ENCODE measurements at places on chromosomes 3 and 15. TPM values are rescaled to one million over a fixed set of nuclear protein-coding genes. Genes with fewer than 3 reads are reported as not detected.
A peak's percentile ranks its signal among the peaks of the same experiment; 100 is the strongest.

The CP gene
- 15.2 TPM for total RNA-seq

DNA sequence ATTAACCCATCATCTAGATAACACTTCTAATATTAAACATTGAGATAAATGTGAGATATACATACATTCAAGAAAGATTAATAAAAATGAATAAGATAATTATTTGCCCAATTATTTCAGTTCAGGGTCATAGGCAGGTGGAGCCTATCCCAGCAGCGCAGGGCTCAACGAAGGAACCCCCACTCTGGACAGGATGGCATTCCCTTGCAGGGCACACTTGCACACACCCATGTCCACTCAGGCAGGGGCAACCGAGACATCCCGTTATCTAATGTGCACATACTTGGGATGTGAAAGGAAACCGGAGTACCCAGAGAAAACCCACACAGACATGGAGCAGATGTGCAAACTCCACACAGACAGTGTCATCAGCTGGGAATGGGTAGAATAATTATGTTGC lies 175.4 kb upstream of the CMC1 start:
- no peaks in the 10 kb centered on the region for H3K4me1 ChIP-seq
- DNase-seq: no peak
- no peaks in the 10 kb centered on the region for H3K36me3 ChIP-seq
- H3K4me3 ChIP-seq: no peak overlapping the region

- H3K27ac ChIP-seq: no peak overlapping the region
- DNase-seq: no peak
- no peaks in the 10 kb centered on the region for H3K27me3 ChIP-seq
Measured at GRCh38 chr3:76383781-76384180, 598.4 kb upstream of the ZNF717 start.

- no peak overlapping the region for H3K27ac ChIP-seq
- H3K4me1 ChIP-seq: no peaks in the 10 kb centered on the region
- no peak for DNase-seq
- H3K36me3 ChIP-seq: no peaks in the 10 kb centered on the region
- no peaks in the 10 kb centered on the region for H3K27me3 ChIP-seq
Measured at GRCh38 chr3:182937293-182938051, 42.9 kb downstream of the DCUN1D1 start.

GRCh38 chr3:176766862-176767261 lies 430.4 kb downstream of the TBL1XR1 start:
- no peak for DNase-seq
- H3K36me3 ChIP-seq: no peaks in the 10 kb centered on the region
- no peak overlapping the region for H3K4me3 ChIP-seq
- H3K27ac ChIP-seq: no peak overlapping the region
- H3K27me3 ChIP-seq: no peaks in the 10 kb centered on the region
- no peaks in the 10 kb centered on the region for H3K4me1 ChIP-seq

The SMARCC1 gene
- total RNA-seq: 58.7 TPM

- H3K4me1 ChIP-seq: no peaks in the 10 kb centered on the region
- no peak overlapping the region for H3K27ac ChIP-seq
- DNase-seq: no peak
- H3K4me3 ChIP-seq: no peak overlapping the region
- no peaks in the 10 kb centered on the region for H3K36me3 ChIP-seq
- no peaks in the 10 kb centered on the region for H3K27me3 ChIP-seq
Measured at GRCh38 chr3:34312684-34313083, 514.3 kb downstream of the PDCD6IP start.

The SQOR gene
- total RNA-seq: 29.4 TPM

The SLC6A6 gene
- 24.5 TPM for total RNA-seq

DNA sequence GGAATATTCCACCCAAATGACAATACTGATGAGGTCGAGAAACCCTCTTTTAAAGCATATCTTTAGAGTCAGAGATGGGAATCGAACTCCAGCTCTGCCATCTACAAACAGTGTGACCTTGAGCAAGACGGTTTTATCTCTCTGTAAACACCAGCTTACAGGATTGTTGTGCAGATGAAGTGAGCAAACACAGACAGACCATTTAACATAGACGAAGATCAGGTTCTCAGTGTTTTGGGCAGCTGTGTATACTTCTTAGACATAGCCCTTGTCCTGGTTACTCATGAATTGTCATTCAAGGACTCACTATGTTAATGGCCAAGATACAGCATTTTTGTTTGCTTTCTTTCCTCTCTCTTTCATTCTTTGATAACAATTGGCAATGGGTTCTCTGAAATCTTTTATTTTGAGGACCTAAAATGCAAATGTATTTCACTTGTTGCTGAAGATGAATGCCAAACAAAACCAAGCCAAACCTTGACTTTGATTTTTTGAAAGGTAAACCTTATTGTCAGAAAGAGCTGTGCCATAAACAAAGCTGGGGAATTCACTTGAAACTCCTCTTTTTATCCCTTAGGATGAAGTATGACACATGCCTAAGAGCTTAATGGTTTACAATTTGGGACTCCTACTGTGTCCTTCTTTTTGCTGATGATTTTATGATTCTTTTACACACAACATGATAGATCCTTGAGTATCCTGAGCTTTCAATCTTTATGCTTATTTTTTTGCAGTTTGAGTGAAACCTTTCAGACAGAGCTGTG lies 250.0 kb upstream of the PDZRN3 start:
- H3K36me3 ChIP-seq: no peaks in the 10 kb centered on the region
- no peaks in the 10 kb centered on the region for H3K27me3 ChIP-seq
- no peaks in the 10 kb centered on the region for H3K4me1 ChIP-seq
- no peak overlapping the region for H3K4me3 ChIP-seq
- no peak overlapping the region for H3K27ac ChIP-seq
- no peak for DNase-seq

DNA sequence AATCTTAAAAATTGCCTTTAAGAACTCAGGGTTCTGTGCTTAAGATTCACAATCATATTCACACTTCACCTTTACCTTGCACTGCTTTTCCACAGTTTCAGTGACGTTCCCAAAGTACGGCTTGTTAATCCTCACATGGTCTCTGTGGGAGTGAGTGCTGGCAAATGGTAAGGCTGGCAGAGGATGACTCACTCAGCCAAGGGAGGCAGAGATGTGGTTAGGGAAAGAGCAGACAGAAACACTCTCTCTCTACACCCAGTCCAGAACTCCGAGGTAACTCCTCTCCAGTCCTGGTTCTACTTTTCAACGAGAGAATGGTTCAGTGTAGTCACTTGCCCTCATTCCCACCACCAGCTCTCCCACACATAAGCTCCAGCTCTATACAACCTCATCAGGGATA lies 33.1 kb downstream of the RASGRP1 start:
- H3K27ac ChIP-seq: no peak overlapping the region
- no peaks in the 10 kb centered on the region for H3K4me1 ChIP-seq
- H3K27me3 ChIP-seq: no peaks in the 10 kb centered on the region
- no peak for DNase-seq
- no peak overlapping the region for H3K4me3 ChIP-seq

DNA sequence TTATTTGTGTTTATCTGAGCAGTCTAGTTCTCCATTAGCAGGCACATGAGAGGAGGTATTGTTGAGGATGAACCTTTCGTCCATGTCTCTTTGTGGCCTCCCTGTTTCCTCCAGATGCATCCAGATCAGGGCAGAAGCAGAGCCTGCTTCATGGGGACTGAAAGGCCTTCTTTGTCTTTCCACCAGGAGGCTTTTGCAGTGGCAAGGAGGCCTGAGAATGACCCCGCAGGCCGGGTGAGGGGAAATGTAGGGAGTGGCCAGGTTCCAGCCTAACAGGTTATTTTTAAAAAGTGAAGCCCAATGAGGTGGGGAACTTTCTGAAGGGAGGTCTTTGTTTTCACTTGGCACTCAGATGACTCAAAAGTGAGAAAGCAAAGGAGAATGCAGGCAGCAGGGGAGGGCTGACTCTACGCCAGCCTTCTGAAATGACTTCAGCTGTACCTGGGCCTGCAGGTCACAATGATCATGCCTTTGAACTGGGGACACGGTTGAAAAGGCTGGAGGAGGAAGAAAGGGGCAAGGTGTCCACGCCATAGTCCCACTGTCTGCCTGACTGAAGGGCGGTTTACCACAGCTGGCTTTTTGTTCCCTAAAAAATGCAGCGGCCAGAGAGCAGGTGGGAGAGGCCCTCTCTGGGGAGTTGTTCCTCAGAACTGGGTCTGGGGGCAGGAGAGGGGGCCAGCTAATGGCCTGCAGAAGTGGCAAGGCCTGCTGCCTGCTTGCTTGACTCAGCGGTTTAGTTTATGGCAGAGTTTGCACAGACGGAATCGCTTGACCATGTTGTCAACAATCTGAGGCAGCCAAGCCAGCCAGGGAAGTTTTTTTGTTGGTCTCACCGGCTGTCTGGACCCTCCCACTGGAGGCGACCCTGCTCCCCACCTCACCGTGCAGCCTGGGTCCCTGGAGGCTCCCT lies 28.7 kb downstream of the CMTM7 start:
- H3K36me3 ChIP-seq: no peaks in the 10 kb centered on the region
- peaks cover 6% of the 10 kb centered on the region for H3K4me1 ChIP-seq
- H3K4me3 ChIP-seq: no peak overlapping the region
- peak overlapping the region; percentile 10 for H3K27ac ChIP-seq
- no peaks in the 10 kb centered on the region for H3K27me3 ChIP-seq
